ENCODE measurements at places on chromosomes 13 and 19. TPM values are rescaled to one million over a fixed set of nuclear protein-coding genes. Genes with fewer than 3 reads are reported as not detected.

VSTM1 gene
- not detected for total RNA-seq

KLK14 gene
- total RNA-seq: 1.1 TPM

SLC25A41 gene
- not detected for total RNA-seq

SRRM5 gene
- total RNA-seq: 0.99 TPM

ZNF497 gene
- 1.7 TPM for total RNA-seq

B3GNT3 gene
- total RNA-seq: not detected

GJB2 gene
- not detected for total RNA-seq

MZF1 gene
- 44.4 TPM for total RNA-seq

GTPBP3 gene
- 53.7 TPM for total RNA-seq

TEX26 gene
- not detected for total RNA-seq

IGSF23 gene
- total RNA-seq: not detected

CYP4F2 gene
- not detected for total RNA-seq

MISP3 gene
- total RNA-seq: 1.6 TPM

ZSCAN22 gene
- total RNA-seq: 5.0 TPM

FAM216B gene
- total RNA-seq: not detected

ZNF229 gene
- 0.69 TPM for total RNA-seq

FAM124A gene
- not detected for total RNA-seq

BEST2 gene
- not detected for total RNA-seq

ZNF180 gene
- 18.0 TPM for total RNA-seq

NXNL1 gene
- not detected for total RNA-seq

KIR2DL1 gene
- not detected for total RNA-seq

LAIR1 gene
- 59.8 TPM for total RNA-seq

ZC3H13 gene
- total RNA-seq: 55.1 TPM

KCNJ14 gene
- total RNA-seq: 2.5 TPM

DNAJC15 gene
- 9.7 TPM for total RNA-seq

SIGLEC8 gene
- total RNA-seq: not detected

PRSS57 gene
- not detected for total RNA-seq

EIF3K gene
- 320 TPM for total RNA-seq

SERP2 gene
- not detected for total RNA-seq

CAMSAP3 gene
- 0.15 TPM for total RNA-seq

FCER2 gene
- total RNA-seq: not detected

ADGRE3 gene
- not detected for total RNA-seq

ZNF667 gene
- total RNA-seq: 0.15 TPM

LCP1 gene
- 466 TPM for total RNA-seq

C1QTNF9B gene
- total RNA-seq: not detected
